ENCODE measurements at places on chromosomes 4 and X.

DNA sequence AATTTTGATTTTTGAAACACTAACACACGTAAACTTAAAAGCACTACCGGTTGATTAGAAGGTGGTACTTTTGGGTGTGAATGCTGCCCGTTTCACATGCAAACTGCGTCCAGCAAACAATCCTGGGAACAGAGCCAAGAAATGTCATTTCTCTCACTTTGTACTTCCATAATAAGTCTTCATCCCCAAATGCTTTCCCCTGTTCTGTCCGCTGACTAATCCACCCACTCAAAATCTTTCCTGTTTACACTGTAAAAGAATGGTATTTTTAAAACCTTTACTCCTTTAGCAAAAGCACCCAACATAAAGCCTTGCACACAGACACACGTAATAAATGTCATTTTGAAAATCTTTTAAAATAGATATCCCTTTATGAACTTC is 39.1 kb upstream of the PDLIM5 start:
- DNase-seq = no peak

- DNase-seq = no peak
Observed at GRCh38 chr4:94636004-94636403, 121.8 kb upstream of the BMPR1B start.

- DNase-seq = no peak
Observed at GRCh38 chr4:121462660-121463261, 81.9 kb upstream of the QRFPR start.

DNA sequence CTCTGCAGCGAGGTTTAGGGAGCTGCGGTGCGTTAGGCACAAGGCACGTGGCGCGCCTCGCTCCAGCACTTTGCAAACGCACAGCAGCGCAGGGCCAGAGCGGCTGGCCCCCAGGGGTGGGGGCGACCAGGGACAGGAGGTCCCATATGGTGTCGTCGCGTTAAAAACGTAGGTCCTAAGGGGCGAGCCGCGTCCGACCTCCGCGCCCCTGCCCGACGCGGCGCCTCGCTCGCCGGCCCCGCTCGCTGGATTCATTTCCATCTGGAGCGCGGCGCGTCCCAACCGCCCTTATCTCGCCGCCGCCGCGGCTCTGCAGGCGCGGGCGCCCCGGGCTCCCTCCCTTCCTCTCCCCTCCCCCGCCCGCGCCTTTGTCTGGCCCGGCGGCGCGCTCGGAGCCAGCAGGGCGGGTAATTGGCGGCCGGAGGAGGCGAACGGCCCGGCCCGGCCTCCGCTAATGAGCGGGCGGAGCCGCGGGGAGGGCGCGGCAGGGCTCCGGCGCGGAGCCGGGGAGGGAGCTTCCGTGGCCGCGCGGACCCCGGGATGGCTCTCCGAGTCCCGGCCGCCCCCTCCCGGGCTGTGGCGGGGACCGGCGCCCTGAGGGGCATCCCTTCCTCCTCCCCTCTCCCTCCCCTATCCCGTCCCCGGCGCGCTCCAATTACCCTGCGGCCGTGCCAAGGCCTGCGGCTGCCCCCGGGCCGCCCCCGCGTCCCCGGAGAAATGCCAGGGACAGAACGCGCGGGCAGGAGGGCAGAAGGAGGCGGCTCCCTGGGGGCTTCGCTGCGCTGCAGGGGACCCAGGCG is 409.0 kb downstream of the BCOR start:
- DNase-seq = no peak

GRCh38 chrX:56069299-56069931 is 162.7 kb upstream of the KLF8 start:
- DNase-seq = no peak

GRCh38 chr4:10051517-10052135 is 30.3 kb upstream of the SLC2A9 start:
- no peak for DNase-seq

DNA sequence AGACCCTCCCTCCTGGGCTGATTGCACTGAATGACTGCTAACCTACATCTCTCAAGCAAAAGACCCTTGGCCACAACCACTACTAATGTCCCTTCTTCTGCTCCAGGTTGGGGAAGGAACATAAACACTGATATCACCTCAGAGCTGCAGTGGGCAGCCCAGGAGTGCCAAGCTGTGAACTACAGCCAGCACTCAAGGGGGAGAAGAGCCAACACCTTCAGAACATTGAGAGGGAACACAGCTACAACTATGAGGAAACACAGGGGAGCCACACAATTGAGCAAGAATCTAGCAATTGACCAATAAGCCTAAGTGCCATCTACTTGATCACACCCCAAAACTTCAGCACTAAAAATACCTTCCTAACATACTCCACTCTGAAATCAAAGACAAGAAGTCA is 222.8 kb downstream of the SPATA18 start:
- no peak for DNase-seq

DNA sequence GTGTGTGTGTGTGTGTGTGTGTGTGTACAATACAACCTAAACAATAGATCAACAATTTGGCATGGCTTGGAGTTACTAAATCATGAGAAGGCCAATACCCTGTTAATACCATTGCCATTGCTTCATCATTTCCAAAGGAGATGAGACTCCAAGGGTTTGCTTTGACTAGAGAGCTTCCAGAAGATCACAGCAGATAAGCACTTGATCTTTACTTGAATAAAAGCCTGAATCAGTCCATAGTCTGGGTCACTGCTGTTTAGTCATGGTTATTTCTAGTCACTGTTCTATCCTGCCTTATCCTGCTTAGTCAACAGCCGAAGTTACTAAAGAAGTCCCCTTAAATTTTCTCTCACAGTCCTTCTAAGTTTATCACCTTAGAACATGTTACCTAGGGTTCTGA is 58.2 kb downstream of the RAB40AL start:
- no peak for DNase-seq

DNA sequence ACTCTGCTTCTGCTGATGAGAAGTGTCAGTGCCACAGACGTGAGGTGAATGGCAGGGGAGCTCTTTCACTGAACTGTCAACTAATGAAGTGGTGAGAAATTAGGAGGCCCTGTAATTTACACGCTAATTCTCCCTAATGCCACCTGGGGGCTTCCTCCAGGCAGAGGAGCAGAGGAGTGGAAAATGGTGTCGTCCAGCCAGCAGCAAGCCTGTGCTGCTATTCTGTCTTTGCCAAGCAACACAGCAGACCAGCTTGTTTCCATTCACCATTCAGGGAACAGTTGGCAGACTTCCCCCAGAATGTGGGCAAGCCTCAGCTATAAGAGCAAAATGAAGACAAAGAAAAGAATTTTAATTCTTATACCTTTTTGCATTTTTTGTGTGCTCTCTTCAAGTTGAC is 245.2 kb upstream of the TET2 start:
- DNase-seq = no peak

DNA sequence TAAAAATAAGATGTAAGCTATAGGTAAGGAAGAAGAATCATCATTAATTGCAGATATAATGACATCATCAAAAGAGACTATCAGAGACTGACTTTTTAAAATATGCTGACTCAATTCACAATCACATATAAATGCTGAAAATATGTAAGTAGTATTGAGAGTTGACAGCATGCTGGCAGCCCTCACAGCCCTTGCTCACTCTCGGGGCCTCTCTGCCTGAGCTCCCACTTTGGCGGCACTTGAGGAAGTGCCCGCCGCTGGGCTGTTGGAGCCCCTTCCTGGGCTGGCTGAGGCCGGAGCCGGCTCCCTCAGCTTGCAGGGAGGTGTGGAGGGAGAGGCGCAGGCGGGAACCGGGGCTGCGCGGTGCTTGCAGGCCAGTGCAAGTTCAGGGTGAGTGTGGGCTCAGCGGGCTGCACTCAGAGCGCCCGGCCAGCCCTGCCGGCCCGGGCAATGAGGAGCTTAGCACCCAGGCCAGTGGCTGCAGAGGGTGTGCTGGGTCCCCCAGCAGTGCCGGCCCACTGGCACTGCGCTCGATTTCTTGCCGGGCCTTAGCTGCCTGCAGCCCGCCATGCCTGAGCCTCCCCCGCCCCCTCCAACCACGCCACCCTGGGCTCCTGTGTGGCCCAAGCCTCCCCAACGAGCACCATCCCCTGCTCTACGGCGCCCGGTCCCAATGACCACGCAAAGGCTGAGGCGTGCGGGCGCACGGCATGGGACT is 68.9 kb downstream of the RAB28 start:
- no peak for DNase-seq

DNA sequence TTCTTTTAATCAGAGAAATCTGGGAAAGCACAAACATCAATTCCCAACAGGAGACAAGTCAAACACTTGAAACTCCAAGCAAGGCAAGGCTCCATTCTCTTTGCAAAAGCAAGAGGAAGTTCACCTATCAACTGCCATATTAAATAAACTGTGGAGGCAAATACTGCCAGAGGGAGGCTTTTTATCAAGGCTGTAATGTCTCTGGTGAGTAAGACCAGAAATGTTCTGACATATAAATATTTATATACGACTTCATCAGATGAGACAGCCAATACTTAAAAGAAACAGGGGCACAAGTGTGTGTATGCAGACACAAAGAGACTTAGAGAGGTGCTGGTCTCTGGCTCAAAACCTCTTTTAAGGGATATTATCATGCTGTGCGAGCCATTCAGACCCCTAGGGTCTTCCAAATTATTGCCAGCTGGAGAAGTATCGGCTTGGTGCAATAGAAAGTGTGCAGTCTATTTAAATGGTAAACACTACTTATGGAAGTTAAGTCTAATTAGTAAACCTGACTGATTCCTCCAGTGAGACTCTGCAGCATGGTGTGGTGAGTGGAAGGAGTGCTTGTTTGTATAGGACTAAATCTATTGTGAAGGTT is 24.4 kb downstream of the DCX start:
- no peak for DNase-seq

GRCh38 chr4:156495091-156495490 is 476.5 kb downstream of the PDGFC start:
- no peak for DNase-seq

GRCh38 chr4:7722766-7723387 is 216.8 kb downstream of the AFAP1 start:
- no peak for DNase-seq

DNA sequence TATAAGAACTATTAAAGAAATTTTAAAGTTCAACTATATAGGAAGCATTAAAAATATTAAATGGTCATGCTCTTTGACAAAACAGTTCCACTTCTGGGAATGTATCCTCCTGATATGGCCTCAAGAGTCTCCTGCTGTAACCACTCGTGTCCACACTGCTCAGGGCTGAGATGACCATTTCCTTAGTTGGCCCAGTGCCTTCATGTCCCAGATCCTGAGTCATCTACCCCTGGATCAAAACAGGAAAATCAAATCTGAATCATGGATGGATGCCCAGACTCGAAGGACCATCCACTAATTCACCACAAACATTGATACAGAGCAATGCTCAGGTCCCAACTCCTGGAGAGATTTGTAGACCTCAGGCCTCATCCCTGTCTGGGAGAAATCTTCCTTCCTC is 44.7 kb downstream of the GPRASP3 start:
- DNase-seq = no peak

DNA sequence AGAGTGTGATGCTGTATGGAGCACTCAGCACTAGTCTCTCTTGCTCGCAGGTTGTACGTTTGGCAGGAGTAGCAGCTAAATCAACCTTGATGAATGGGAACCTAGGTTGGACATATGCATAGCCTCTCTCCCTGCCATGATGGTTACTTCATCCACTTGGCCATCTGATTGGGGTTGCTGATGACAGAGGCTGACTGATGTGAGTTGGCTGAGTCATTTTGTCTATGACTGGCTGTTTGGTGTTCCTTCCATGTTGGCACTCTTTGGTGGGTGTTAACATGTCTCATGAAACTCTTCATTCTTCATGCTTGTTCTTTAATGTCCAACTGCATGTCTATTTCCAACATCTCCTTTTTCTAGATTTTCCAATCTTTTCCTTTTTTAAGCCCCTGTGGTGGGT is 31.6 kb upstream of the SPARCL1 start:
- DNase-seq = no peak
